ENCODE measurements at places on chromosomes 2 and 18.

DNA sequence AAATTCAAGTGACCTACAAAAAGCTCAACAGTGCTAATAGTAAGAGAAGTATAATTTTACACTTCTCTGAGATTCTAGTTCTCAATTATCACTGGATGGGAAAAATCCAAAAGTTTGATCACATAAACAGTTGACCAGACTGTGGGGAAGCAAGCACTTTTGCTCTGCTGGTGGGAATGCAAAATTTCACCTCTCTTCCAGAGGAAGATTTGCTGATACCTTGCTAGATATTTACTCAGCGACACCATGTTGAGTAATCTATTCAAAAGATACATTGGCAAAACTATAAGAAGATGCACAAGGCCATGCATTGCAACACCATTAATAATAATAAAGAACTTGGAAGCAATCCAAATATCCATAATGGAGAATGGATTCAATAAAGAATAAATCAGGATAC lies 204.4 kb downstream of the MREG start:
- DNase-seq, result no peak

GRCh38 chr18:57923611-57924010 lies 120.4 kb upstream of the NEDD4L start:
- DNase-seq, result no peak

DNA sequence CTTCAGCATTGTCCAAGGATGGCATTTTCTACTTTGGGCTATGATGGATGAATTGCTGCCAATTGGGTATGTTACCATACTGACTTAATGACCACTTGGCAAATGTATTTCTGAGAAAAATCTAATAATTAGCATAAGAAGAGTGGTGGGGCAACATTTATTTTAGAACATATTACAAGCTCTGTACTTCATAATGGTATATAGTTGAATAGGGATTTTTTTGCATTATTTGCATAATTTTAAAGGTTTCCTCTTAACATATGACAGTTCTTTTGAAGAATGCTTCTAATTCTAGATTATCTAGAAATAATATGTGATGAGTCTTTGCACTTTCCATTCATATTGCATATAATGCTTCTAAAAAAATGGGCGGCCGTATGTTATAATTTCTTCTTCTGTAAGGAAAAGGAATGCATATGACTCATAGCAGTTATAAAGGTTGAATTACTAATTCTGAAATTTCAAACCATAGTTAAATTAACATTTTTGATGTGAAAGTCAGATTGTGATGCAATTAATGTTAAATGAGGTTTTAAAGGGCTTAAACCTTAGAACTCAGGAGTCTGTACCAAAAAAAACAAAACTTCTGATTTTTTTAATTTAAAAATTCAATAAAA lies 1652.3 kb upstream of the SLC39A10 start:
- no peak for DNase-seq

GRCh38 chr18:73923866-73924265 lies 223.8 kb downstream of the FBXO15 start:
- no peak for DNase-seq

DNA sequence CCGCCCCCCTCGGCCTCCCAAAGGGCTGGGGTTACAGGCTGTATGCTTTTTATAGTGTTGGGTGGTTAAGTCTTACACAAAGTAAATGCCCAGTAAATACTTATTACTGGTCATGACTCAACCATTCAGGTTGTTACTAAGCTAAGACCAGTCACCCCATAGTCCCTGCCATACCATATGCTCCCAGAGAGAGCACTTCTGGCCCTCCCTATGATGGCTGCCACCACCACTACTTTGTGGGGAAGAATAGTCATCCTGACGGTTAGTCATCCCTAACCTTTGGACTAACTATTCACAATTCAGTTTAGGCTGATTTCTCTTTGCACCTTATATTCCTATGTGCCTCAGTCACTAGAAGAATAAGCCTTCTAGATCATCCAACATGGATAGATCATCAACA lies 42.0 kb upstream of the MSH2 start:
- DNase-seq, result no peak

DNA sequence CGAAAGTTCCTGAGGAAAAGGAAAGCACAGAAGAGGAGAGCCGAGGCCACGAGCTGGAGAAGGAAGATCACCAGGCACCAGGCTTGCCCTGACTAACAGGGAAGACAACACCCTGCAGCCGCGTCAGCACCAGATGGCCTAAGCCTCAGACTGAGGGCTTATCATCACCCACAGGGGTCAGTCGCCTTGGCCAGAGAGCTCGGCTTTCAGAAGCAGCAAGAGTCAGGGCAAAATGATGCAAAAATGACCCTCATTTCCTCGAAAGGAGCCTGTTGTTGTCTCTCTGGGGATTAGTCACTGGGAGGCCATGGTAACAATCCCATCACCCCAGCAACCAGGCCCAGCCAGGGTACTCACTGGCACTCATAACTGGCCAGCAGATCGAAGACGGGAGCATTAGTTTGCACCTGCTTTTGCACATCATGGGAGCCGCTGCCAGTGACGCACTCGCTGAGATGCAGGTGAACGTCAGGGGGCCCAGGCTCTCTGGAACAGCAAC lies 42.7 kb upstream of the ZFP36L2 start:
- DNase-seq, result no peak

DNA sequence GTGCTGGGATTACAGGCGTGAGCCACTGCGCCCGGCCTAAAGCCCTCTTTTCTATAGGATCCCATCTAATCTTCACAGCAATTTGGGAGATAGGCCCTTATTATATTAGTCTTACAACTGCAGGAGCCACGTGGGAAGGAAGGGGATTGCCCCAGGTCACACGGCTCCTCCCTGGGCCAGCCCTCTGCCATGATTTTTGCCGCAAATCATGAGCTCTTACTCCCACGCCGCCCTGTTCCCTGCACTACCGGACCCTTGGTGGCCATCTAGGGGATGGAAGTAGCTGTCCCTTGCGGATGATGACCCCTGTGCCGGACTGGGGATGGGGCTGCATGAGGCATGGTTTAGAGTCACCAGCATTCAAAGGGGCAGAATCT lies 28.4 kb upstream of the PTMA start:
- DNase-seq, result no peak
